ENCODE measurements at places on chromosomes 5 and 9. TPM values are rescaled to one million over a fixed set of nuclear protein-coding genes. Genes with fewer than 3 reads are reported as not detected.

SAXO1 gene
- polyA plus RNA-seq: 0.04 TPM

ADAMTS16 gene
- 14.4 TPM for polyA plus RNA-seq

ZFP37 gene
- polyA plus RNA-seq: 4.8 TPM

- DNase-seq: peak; percentile 12
These were observed 77.5 kb upstream of the IFNE start for GRCh38 chr9:21559402-21560280.

GABRA6 gene
- not detected for polyA plus RNA-seq

GRCh38 chr5:158423623-158424200 is 564.8 kb upstream of the CLINT1 start:
- no peak for DNase-seq

DNA sequence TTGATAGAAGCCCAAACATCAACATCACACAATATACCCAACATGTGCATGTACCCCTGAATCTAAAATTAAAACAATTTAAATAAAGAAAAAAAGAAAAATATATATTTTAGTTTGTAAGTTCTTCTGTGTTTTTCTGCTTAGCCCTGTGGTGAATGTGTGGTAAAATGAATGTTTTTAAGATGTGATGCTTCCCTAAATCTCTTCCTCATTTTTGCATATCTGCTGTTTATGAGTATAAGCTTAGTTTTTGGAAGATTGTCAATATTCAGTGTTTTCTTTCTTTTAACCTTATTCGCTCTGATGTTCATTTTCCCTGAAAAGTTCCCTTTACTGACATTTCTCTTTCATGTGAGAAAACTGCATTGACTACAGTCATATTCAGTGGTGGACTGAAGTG is 44.4 kb upstream of the DAB2 start:
- no peak for DNase-seq

PDCD1LG2 gene
- 5.0 TPM for polyA plus RNA-seq

- DNase-seq: no peak
These were observed 117.2 kb downstream of the INVS start for GRCh38 chr9:100216178-100216787.

INSL4 gene
- not detected for polyA plus RNA-seq

DNA sequence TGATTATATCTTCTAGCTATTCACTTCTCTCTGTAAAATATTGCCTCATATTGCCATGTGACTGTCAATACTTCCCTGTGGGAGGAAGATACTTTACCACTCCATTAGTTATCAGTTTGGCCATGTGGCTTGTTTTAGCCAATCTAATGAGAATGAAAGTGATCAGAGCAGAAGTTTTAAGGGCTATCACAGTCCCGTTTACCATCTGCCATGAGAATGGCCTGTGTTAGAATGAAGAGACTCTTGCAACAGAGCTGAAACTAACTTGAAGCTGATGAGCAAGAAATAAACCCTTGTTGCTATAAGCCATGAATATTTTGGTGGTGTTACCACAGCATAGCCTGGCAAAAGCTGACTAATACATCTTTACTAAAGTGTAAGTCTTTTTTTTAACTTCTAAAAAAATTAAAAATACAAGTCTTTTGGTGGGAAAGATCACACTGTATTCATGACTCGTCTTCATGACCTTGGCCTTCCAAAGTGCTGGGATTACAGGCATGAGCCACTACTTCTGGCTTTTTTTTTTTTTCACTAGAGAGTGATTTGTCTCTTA is 68.0 kb upstream of the CTNNA1 start:
- no peak for DNase-seq

IL4 gene
- not detected for polyA plus RNA-seq

- DNase-seq: peak; percentile 89
These were observed at the start of gene CEP78 for GRCh38 chr9:78235762-78236550. Gene CEP78 (plus strand): TSS chr9:78236075. CDS start chr9:78236351, 276 bp downstream.

DNA sequence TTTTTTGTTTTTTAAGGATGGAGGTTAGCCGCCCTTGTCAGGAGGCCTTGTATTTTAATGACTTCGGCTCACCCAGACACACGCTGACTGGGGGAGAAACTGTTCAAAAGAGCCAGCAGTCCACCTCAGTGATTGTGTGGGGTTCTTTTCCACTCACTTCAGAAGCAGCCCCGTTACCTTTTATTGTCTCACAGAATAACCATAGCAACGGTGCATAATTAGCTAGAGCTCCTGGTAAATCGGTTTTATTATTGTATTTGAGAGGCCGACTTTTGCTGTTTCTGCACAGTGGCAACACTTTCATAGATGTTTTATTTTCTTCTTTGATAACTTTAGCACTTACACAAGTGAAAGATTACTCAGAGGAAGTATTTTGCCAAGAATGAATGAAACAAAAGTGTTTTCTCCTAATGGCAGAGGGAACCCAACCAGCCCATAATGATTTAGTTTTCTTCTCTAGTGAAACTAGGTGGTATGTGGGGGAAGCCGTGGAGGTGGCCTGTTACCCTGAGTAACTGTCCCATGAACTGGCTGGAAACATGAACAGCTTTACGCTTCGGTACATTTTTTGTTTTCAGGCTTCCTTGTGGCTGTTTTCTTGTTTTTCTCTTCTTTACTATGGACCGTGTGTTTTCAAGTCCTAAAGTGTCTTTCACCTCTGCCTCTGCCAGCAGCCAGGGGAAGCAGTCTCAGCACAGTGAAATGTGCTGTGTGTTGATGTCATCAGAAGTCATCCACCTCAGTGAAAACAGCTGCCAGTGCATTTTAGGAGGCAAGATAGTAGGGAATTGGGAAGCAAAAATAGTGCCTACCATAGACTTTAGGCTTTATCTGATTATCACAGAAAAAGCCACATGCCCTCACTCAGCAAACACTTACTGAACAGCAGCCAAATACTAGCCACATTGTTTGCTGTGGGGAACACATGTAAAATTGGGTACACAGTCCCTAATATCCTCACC is 414.7 kb downstream of the KDM4C start:
- DNase-seq: no peak

DNA sequence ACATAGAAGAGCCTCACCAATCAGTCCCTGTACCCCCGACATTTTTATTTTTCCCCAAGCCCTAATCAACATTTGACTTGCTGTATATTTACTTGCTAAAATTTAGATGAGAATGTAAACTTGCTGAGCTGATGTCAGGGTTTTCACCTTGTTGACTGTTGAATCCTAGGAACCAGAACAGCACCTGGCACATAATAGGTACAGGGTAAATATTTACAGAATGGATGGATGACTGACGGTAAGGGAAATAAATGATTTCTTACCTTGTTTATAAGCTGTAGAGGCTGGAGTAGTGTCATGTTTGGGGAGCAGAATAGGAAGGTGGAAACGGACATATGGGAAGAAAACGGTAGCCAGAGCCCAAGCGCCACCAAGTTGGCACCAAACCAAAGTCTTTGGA is 107.0 kb upstream of the NUDT12 start:
- DNase-seq: no peak

DNA sequence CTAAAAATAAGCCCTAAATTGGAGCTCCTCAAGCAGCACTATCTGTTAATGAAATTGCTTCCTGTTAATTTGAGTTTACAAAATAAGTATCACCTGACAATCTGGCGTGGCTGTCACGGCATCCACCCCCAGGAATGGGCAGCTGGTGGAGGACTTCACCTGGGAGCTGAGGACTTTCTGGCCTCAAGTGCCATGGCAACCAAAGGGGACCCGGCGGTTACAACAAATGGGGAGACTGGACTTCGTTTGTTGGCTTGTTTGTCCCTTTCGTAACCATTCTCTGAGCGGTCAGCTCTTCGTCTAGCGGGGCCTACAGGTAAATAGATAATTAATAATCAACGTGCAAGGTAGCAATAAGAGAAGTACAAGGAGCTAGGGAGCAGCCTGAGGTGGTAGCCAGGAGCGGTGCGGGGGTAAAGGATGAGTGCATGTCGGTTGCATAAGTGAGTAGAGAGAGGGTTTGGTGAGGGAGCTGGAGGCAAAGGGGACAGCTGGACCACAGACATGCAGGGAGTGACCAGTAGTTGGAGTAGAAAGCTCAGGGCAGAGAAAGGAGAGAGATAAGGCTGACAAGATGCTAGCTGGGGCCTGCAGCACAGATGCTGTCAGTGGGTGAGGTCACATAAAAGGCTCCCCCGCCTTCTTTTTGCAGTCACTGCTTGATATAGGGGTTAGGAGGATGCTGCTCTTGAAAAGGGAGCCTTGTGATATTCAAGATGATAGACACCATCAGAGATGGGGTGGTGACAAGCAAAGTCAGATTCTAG is 62.5 kb downstream of the HSPA4 start:
- no peak for DNase-seq

CAST gene
- polyA plus RNA-seq: 61.2 TPM

- no peak for DNase-seq
These were observed 216.2 kb downstream of the MED10 start for GRCh38 chr5:6162175-6162574.

GRCh38 chr9:14136646-14137370 is 177.1 kb downstream of the NFIB start:
- no peak for DNase-seq

SLC45A2 gene
- polyA plus RNA-seq: not detected

- no peak for DNase-seq
These were observed 664.7 kb downstream of the ACTL7B start for GRCh38 chr9:108191065-108191464.

DNA sequence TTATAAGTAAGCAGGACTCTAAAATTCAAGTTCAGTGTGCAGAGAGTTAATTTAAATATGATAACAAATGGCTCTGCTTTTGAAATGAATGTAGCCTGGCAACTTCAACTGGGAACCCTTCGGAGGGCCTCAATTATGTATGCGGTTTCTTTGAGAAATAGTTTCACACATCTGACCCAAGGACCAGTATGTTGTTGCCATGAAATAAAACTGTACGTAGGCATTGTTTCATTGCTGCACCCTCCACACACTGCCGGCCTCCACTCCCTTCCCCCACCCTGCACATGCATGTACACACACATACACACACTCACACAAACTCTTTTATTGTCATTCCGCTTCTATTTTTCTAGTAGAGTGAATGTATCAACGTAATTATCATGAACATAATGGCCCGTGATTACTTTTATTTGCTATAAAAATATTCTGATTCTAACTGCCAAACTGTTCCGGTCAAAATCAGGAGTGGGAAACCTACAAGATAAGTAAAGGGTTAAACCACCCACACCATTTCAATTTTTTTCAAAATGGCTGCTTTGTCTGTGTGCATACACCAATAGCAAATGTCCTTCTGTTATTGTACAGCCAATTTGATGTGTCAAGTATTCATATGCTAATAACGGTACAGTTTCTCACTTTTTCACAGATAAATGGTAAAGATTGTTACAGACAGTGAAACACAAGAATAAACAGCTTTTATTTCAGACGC is 215.5 kb upstream of the TMEM161B start:
- no peak for DNase-seq

- no peak for DNase-seq
These were observed 20.2 kb upstream of the POMT1 start for GRCh38 chr9:131482343-131483006.

CSF2 gene
- polyA plus RNA-seq: not detected

INSYN2B gene
- 0.12 TPM for polyA plus RNA-seq

PPIP5K2 gene
- 17.8 TPM for polyA plus RNA-seq

DNA sequence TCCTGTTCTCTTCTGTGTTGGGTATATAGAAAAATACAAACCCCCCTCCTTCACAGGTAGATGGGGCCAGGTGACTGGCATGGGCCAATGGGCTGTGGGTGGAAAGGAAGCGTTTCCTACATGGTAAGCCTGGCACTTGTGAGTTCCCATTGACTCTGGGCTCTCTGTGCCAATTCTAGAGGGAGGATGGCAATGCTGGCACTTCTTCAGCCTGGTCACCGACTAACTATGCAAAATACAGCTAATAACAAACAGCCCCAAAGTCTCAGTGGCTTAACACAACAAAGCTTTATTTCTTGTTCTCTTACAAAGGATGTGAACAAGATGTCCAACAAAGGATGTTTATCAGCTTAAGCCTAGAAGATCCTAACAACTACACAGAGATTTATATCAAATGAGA is 258.1 kb downstream of the SYK start:
- no peak for DNase-seq

DNA sequence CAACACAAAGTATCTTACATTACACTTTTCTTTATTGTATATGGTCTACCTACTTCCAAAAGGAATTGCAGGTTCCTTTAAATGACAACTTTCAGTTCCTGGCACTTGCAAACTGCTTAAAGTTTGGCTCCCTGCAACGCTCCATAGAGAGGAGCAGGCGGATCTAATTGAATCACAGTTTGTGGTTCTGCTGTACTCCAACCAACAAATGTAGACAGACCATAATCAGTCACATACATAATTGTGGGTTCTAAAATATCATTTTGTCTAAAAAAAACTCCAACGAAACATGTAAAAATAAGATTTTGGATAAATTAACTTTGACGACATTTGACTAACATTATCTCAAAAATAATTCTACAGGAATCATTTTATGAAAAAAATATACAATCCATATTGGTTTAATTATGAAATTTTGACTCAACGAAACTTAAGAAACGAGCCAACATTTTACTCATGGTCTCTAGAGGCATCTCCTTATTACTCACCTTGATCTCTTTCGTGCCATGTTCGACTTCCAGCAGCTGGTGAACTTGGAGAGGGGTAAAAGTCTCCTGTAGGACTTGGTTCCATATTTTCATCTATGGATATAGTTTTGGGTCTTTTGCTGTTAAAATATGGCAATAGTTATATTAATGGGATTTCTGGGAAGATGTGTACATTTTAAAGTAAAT is 167.6 kb downstream of the NFIB start:
- DNase-seq: no peak

- no peak for DNase-seq
These were observed 487.5 kb upstream of the SGCD start for GRCh38 chr5:155839251-155840037.

HRH2 gene
- polyA plus RNA-seq: 2.6 TPM

- DNase-seq: no peak
These were observed 25.2 kb downstream of the EMB start for GRCh38 chr5:50415912-50416311.

GRCh38 chr9:83554278-83554677 is 16.1 kb upstream of the FRMD3 start:
- DNase-seq: no peak

AIF1L gene
- polyA plus RNA-seq: 10.4 TPM

- DNase-seq: no peak
These were observed 9.4 kb downstream of the CD180 start for GRCh38 chr5:67187006-67187715.

DNA sequence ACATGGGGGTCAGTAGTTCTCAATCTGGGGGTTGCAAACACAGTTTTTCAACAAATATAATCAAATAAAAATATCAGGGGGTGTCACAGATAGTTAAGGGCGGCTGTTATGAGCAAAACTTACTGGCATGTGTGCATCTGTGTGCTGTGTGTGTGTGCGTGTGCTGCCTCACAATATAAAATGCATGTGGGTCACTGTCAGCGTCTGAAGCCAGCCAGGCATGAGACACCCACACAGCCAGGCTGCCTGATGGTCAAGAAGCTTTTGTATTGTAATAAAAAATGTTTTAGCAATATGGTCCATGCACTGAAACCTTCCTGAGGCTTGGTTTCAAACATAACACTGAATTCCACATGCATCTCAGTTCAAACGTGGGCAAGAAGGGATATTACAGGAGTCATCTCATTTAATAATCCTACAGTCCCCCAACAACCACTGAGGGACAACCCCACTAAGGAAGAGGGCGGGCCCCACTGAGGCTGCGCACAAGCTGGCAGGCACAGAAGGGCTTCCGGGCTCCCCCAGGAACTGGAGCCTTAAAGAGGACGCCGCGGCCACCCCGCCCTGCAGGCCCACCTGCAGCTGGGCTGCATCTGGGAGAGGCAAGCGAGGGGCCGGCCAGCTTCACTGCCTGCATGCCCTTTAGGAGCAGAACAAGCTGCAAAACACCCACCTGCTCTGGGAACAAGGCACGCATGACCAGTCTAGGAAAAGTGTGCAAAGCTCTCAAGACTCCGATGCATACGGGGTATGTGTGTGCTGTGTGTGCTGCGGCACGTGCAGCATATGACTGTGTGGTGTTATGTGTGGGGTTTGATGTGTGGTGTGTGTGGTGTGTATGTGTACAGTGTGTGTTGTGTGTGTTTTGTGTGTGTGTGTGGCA is 14.1 kb downstream of the SEMA4D start:
- no peak for DNase-seq

Data from ovary (tissue), 10 donors.